ENCODE measurements at places on chromosomes 16 and 17. TPM values are rescaled to one million over a fixed set of nuclear protein-coding genes. Genes with fewer than 3 reads are reported as not detected.

DNA sequence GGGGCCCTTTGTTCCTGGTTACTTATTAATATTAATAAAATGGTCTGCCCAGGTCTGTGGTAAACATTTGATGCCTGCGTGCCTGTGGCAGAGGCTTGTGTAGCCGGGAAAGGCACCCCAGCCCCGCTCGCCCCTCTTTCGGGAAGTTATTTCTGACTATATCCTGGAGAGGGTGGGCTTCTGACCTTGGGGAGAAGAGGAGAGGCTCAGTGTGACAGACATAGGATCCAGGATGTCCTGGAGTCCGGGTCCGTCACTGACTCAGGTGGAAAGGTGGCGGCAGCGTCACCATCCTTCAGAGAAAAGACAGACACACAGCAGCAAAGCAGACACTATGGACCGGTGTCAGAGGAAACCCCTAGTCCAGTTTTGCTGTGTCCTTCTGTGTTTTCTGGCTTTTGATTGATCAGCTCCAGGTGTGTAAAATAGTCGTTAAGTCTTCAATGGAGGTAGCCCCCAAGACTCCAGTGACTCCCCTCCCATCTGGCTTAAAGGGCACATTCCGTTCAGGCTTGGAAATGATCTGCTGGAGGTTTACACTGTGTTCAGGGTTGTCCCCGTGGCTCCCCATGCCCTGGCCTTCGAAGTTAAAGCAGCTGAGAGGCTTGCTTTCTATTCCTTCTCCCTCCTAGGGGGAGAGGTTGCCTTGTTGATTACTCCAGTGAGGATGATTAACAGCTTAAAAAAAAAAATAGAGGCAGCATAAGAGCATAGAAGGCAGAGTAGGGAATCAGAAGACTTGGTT is 81.6 kb downstream of the CCDC182 start:
- no peak for DNase-seq

- DNase-seq: peak; percentile 65
Observed at GRCh38 chr17:7177191-7177953, 1.8 kb downstream of the ASGR1 start.

DNA sequence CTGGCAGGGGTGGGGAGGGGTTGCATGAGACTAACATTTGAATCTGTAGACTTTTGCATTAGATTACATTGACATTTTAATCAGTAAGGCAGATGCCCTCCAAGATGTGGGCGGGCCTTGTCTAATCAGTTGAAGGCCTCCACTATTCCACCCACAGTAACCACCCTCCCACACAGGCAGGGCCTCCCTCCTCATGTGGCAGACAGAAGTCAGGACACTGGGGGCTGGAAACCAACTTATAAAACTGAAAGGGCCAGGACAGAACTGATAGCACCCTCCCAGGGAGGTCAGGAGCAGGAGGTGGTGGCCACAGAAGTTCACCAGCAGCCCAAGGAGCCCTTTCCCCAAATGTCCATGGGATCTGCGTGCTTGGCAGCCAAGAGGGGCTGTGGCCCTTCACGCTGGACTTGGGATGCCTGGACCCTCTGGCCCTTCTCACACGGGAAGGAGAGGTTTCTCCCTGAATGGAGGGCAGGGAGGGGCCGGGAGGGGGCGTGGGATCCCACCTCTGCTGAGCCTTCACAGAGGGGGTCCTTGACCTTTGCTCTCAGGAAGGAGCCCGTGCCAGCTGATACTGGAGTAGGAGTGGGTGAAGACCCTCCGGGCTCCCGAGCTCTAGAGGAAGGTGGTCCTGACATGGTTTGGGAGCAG is 4.6 kb downstream of the PYCR1 start:
- DNase-seq: no peak

DNA sequence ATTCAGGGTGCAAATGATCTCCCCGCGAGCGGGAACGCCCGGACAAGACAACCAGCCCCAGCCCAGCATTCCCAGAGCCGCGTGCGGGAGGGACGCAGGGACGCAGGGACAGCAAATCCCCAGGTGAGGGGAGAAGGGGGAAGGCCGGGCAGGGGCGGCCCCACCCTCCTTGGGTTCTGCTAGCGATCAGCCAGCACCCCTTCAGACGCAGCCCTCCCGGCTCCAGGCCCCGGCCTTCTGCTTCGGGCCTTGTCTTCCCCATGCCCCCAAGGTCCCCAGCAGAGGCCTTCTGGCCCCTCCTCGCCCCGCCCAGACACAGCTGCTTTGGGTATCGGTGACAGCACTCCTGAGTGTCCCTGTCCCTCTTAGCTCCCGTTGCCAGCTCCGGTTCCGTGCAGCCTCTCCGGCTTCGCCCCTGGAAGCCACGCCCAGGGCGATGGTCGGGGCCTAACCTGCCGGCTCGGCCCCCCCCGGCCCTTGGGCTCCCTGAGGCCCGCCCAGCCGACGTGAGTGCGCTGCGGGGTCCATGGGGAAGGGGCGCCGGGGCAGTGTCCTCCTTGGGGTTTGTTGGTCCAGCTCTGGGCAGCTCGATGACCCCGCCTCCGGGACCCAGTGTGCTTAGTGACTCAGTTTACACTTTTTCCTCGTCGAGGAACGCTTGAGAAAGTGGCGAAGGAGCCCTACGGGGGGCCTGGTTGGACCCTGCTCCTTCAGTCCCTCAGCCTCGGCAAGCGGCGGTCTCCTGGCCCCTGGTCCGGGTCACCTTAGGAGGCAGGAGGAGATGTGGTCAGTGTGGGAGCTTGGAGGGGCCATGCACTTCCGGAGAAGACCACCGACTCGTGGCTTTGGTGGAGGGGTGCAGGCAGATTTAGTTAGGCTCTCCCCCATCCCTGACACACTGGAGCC is 50.5 kb upstream of the AMZ2 start:
- DNase-seq: peak; percentile 48

GRCh38 chr17:57861000-57861789 is 11.4 kb upstream of the MRPS23 start:
- peak; percentile 31 for DNase-seq

DNA sequence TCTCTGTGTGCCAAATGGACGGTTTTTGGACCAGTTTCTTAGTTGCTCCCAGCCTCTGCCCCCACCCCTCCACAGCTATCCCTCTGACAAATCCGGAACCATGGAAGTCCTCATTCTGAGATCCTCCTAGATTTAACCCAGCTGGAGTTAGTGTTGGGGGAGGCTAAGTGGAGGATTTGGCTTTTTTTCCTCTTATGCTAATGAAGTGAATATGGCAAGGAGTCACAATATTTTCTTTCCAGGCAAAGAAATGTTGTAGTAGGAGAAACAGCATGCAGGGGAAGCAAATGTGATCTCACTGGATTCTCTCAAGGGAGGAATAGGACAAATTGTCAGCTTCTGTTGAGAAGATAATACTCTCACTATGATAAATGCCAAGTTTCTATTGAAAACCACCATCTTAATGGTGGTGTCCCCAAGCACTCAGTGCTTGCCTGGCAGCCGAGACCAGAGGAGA is 159.5 kb downstream of the MSI2 start:
- no peak for DNase-seq

- DNase-seq: no peak
Observed at GRCh38 chr17:18108401-18109312, at the start of gene MYO15A. TSS of gene MYO15A (plus strand) at chr17:18108756. CDS start at chr17:18118801, 10,045 bp downstream.

- DNase-seq: no peak
Observed at GRCh38 chr17:38873640-38874380, 4.0 kb downstream of the LASP1 start.

DNA sequence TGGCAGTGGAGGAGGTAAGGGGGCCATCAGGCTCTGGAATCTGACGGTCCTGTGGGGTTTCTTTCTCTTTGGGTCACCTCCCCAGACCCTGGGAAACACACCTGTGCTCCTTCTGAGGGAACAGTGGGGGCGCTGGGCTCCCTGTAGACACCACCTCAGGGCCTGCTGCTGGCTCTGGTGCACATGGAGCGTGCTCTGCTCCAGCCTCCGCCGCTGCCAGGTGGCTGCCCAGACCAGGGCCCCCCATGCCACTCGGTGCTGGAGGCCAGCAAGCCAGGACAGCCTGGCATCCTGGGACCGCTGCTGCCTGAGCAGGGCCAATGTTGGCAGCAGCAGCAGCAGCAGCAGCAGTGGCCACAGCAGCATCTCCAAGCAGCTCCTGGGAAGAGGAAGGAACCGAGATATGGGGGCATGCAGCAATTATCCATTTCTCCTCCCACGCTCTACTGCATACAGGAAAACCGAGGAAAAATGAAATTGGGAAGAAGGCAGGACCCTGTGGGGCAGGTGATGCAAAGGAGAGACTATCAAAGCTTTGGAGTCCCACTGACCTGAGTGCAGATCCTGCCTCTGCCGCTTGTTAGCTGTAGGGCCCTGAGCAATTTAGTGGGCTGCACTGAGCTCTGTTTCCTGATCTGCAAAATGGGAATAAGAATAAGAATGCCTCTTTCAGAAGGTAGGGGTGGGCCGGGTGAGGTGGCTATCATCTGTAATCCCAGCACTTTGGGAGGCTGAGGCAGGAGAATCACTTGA is 902 bp downstream of the GHDC start:
- DNase-seq: no peak

DNA sequence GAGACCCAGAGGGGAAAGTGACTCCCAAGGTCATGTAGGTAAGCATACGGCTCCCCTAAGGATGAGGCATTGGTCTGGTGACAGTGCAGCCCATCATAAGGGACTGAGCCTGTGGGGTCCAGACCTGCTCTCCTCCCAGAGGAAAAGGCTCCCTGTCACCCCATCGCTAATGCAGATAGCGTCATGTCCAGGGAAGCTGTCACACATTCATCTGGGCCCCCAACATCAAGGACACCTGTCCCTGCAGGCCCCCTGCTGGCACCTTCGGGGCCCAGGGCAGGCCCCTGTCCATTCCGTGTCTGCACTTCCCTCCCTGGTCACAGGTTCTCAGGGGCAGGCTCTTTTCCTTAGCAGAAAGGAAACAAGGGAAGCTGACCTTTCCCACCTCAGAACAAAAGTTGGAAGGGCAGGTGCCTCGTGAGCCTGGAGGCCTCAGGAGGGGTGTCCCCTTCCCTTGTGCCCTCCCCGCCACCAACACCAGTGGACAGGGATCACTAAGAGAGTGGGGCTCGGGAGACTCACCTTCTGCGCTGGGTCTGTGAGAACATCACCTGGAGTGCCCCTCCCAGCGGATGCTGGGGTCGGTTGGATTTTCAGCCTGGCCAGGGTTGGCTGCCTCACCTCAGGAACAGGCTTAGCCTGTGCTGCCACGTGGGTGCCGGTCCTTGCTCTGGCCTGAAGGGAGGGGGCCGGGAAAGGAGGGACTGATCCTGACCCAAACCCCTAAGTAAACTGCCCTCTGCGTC is 17.3 kb upstream of the LASP1NB start:
- DNase-seq: no peak

- no peak for DNase-seq
Observed at GRCh38 chr17:73083432-73083831, 9.1 kb downstream of the SLC39A11 start.

CCR7 gene
- total RNA-seq: 340 TPM

AURKB gene
- total RNA-seq: 2.4 TPM

DNASE1L2 gene
- 2.2 TPM for total RNA-seq

PLD6 gene
- total RNA-seq: 16.1 TPM

PRSS53 gene
- total RNA-seq: 14.2 TPM

C1QTNF8 gene
- total RNA-seq: not detected

MAP2K4 gene
- total RNA-seq: 33.6 TPM
